ENCODE measurements at places on chromosomes 16 and 17. TPM values are rescaled to one million over a fixed set of nuclear protein-coding genes. Genes with fewer than 3 reads are reported as not detected.

Gene CD300E
- not detected for total RNA-seq

Gene GP1BA
- not detected for total RNA-seq

Gene ABCC6
- 4.2 TPM for total RNA-seq

Gene EPX
- total RNA-seq = not detected

Gene SGSH
- total RNA-seq = 57.0 TPM

Gene CMTM2
- 0.51 TPM for total RNA-seq

Gene C16orf46
- total RNA-seq = 0.90 TPM

Gene KRT13
- 7.0 TPM for total RNA-seq

Gene LGALS9B
- not detected for total RNA-seq

Gene FAM117A
- 15.7 TPM for total RNA-seq

Gene SHPK
- total RNA-seq = 18.9 TPM

Gene SLC5A11
- total RNA-seq = 0.22 TPM

Gene ATPAF2
- 30.9 TPM for total RNA-seq

Gene EVPLL
- not detected for total RNA-seq

- H3K4me1 ChIP-seq = peaks cover 20% of the 10 kb centered on the region
- H3K36me3 ChIP-seq = no peaks in the 10 kb centered on the region
- DNase-seq = no peak
- H3K4me3 ChIP-seq = no peak overlapping the region
- H3K27me3 ChIP-seq = no peaks in the 10 kb centered on the region
- no peak overlapping the region for H3K27ac ChIP-seq
These were observed 4.5 kb downstream of the TNFSF12 start for GRCh38 chr17:7553356-7553755.

DNA sequence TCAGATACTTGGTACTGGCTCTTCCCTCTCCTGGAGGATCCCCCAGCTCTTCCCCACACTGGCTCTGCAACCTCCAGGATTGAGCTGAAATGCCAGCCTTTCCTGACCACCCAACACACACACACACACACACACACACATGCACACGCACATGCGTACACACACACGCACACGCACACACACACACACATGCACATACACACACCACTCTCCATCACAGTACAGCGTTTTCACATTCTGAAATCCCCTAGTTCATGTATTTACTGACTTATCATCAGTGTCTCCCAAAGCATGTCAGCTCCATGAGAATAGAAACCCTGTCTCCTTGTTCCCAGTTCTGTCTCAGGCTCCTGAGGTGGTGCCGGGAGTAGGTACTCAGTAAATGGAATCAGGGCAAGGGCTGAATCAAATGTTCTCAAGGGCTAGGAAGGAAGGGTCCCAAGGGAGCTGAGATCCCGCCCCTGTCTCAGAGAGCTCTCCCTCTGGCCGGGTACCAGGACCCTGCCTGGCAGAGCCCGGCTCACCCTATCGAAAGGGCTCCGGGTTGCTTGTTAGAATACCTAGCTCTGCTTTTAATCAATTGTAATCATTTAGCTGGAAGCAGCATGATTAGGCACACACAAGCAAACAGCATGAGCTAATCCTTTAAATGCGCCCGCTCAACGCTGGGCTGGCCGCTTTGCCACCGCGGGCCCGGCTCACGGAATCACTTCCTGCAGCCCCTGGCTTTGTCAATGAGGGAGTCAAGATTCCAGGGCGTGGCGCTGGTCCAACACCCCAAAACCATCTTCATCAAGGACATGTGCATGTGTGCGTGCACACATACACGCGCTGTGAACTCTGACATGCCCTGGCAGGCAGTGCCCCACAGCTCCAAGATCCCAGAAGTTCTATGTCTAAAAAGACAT, 140.7 kb downstream of the C16orf78 start:
- H3K4me3 ChIP-seq = no peak overlapping the region
- no peaks in the 10 kb centered on the region for H3K27me3 ChIP-seq
- no peaks in the 10 kb centered on the region for H3K4me1 ChIP-seq

- peaks cover 5% of the 10 kb centered on the region for H3K4me1 ChIP-seq
- H3K36me3 ChIP-seq = no peaks in the 10 kb centered on the region
- DNase-seq = no peak
- peaks cover 13% of the 10 kb centered on the region for H3K27me3 ChIP-seq
- peak overlapping the region; percentile 51 for H3K27ac ChIP-seq
These were observed 92.6 kb downstream of the DNAH17 start for GRCh38 chr17:78484271-78485246.

- H3K27ac ChIP-seq = no peak overlapping the region
- DNase-seq = no peak
- no peaks in the 10 kb centered on the region for H3K36me3 ChIP-seq
- H3K27me3 ChIP-seq = no peaks in the 10 kb centered on the region
- no peaks in the 10 kb centered on the region for H3K4me1 ChIP-seq
These were observed 12.9 kb upstream of the MYCBPAP start for GRCh38 chr17:50495217-50495823.

GRCh38 chr16:6634151-6634550, 698.5 kb upstream of the RBFOX1 start:
- peaks cover 1% of the 10 kb centered on the region for H3K27me3 ChIP-seq
- no peak overlapping the region for H3K4me3 ChIP-seq
- no peak overlapping the region for H3K27ac ChIP-seq
- no peaks in the 10 kb centered on the region for H3K4me1 ChIP-seq
- H3K36me3 ChIP-seq = no peaks in the 10 kb centered on the region
- DNase-seq = no peak

GRCh38 chr16:70768203-70768580, 32.8 kb downstream of the VAC14 start:
- no peak overlapping the region for H3K4me3 ChIP-seq
- peaks cover 13% of the 10 kb centered on the region for H3K36me3 ChIP-seq
- H3K27ac ChIP-seq = no peak overlapping the region
- no peaks in the 10 kb centered on the region for H3K27me3 ChIP-seq
- no peak for DNase-seq

- no peak overlapping the region for H3K27ac ChIP-seq
- peaks cover 7% of the 10 kb centered on the region for H3K4me1 ChIP-seq
These were observed 2.8 kb upstream of the DNAI2 start for GRCh38 chr17:74271281-74271680.

- H3K27me3 ChIP-seq = no peaks in the 10 kb centered on the region
- no peak overlapping the region for H3K4me3 ChIP-seq
These were observed 66.9 kb downstream of the RNF213 start for GRCh38 chr17:80327518-80327917.

GRCh38 chr17:9079461-9080103, 58.3 kb downstream of the NTN1 start:
- peaks cover 29% of the 10 kb centered on the region for H3K27me3 ChIP-seq
- no peaks in the 10 kb centered on the region for H3K4me1 ChIP-seq
- no peak for DNase-seq
- H3K4me3 ChIP-seq = no peak overlapping the region
- H3K36me3 ChIP-seq = no peaks in the 10 kb centered on the region

DNA sequence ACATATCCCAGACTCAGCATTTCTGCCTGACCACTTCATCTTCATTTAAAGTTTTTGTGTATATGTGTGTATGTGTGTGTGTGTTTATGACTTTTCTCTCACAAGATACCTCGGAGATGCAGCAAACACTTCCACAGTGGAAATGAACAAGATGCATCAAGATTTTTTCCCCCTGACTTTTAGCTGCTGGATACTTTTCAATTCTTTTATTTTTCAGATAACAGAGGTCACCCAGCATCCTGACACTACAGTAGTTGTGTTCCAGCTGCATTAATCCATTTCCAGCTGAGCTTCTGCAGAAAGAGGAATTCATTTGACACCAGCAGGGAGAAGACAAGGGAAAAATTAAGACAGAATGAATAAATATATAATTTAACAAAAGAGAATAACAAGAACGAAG, 130.2 kb upstream of the PSMD7 start:
- no peak overlapping the region for H3K4me3 ChIP-seq
- DNase-seq = no peak
- H3K36me3 ChIP-seq = no peaks in the 10 kb centered on the region
- H3K27me3 ChIP-seq = peaks cover 1% of the 10 kb centered on the region
- H3K27ac ChIP-seq = no peak overlapping the region

DNA sequence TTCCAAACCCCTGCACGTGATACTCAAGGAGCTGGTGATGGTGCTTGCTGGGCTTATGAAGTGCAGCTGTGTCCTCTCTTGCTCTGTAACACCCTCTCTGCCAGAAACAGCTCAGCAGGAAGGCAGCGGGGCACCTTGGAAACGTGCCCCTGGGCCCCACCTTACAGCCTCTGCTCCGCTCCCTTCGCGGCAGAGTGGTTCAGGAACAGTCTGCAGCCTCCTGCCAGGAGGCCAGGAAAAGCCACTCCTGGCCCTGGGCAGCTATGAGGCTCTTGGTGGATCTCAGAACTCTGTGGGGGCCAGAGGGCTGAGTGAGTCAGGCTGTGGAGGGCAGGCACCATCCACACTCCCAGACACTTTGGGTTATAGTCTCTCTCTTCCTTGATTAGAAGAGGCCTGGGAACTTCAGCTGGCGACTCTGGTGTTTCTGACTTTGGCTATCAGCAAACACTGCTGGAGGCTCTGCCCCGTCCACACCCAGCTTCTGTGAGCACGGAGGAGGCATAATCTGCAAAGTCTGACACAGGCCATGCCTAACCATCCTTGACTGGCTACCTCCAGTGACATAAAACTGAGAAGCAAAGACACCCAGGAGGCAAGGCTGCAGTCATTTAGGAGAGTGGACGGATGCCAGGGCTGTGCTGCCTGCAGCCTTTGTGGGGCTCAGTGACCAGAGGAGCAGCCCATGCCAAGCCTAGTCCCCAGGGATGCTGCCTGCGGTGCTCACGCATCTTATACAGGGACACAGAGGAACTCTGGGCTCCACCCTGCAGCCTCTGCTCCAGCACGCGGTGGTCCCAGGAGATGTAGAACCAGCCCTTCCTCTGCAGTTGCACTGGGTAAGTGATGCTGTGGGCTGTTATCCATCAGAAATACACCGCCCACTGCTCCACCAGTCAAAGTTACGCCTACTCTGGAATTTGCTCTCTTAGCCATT, 65.3 kb downstream of the METRNL start:
- no peak overlapping the region for H3K27ac ChIP-seq
- H3K27me3 ChIP-seq = peaks cover 8% of the 10 kb centered on the region
- no peak for DNase-seq
- H3K4me1 ChIP-seq = peaks cover 7% of the 10 kb centered on the region
- H3K36me3 ChIP-seq = peaks cover 3% of the 10 kb centered on the region

DNA sequence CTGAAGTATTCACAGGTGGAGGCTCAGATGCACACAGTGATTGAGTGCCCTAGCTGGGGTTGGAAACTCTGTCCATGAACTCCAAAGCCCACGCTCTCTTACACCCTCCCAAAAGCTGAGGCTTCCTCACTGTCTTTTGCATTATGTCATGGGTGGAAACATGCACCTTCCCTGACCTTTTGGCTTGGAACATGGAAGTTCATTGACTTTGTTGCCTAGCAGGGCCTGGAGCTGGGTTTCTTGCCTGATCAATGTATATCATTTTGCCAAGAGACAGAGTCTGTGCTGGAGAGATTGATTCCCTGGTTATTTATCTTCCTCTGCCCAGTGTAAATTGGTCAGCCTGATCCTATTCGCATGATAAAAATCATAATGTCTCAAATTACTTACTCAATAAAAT, 558.4 kb downstream of the MAF start:
- no peak for DNase-seq
- H3K36me3 ChIP-seq = no peaks in the 10 kb centered on the region
- H3K27me3 ChIP-seq = no peaks in the 10 kb centered on the region
- no peak overlapping the region for H3K27ac ChIP-seq
- no peaks in the 10 kb centered on the region for H3K4me1 ChIP-seq
- H3K4me3 ChIP-seq = no peak overlapping the region

- peaks cover 74% of the 10 kb centered on the region for H3K27me3 ChIP-seq
- H3K27ac ChIP-seq = no peak overlapping the region
- peaks cover 11% of the 10 kb centered on the region for H3K4me1 ChIP-seq
- no peak for DNase-seq
- H3K36me3 ChIP-seq = no peaks in the 10 kb centered on the region
These were observed 2.3 kb upstream of the NPTX1 start for GRCh38 chr17:80478487-80479245.

GRCh38 chr16:84175350-84176081, 11.3 kb downstream of the TAF1C start:
- DNase-seq = peak; percentile 73
- H3K27ac ChIP-seq = peak overlapping the region; percentile 47
- H3K36me3 ChIP-seq = no peaks in the 10 kb centered on the region
- peaks cover 16% of the 10 kb centered on the region for H3K4me1 ChIP-seq
- no peaks in the 10 kb centered on the region for H3K27me3 ChIP-seq

GRCh38 chr17:82013341-82013740, 9.3 kb downstream of the CENPX start:
- H3K27me3 ChIP-seq = no peaks in the 10 kb centered on the region
- H3K4me1 ChIP-seq = peaks cover 4% of the 10 kb centered on the region
- H3K4me3 ChIP-seq = no peak overlapping the region
- no peak for DNase-seq
- no peak overlapping the region for H3K27ac ChIP-seq
- H3K36me3 ChIP-seq = no peaks in the 10 kb centered on the region

GRCh38 chr16:84045001-84045817, 2.6 kb upstream of the SLC38A8 start:
- H3K36me3 ChIP-seq = peaks cover 1% of the 10 kb centered on the region
- H3K27ac ChIP-seq = no peak overlapping the region
- DNase-seq = no peak

GRCh38 chr17:42436391-42436790, 13.3 kb upstream of the CAVIN1 start:
- peak overlapping the region; percentile 23 for H3K27ac ChIP-seq
- DNase-seq = no peak
- no peak overlapping the region for H3K4me3 ChIP-seq
- peaks cover 5% of the 10 kb centered on the region for H3K4me1 ChIP-seq
- H3K27me3 ChIP-seq = no peaks in the 10 kb centered on the region
- H3K36me3 ChIP-seq = no peaks in the 10 kb centered on the region

- H3K36me3 ChIP-seq = no peaks in the 10 kb centered on the region
- H3K27ac ChIP-seq = peak overlapping the region; percentile 40
- no peaks in the 10 kb centered on the region for H3K27me3 ChIP-seq
- no peak for DNase-seq
- H3K4me1 ChIP-seq = peaks cover 44% of the 10 kb centered on the region
- no peak overlapping the region for H3K4me3 ChIP-seq
These were observed 22.5 kb upstream of the TBX2 start for GRCh38 chr17:61376931-61377838.

GRCh38 chr17:48542114-48542656, 2.7 kb downstream of the HOXB2 start:
- no peak for DNase-seq
- H3K4me3 ChIP-seq = peak overlapping the region; percentile 89
- no peaks in the 10 kb centered on the region for H3K27me3 ChIP-seq
- peaks cover 64% of the 10 kb centered on the region for H3K4me1 ChIP-seq
- H3K27ac ChIP-seq = peak overlapping the region; percentile 99

DNA sequence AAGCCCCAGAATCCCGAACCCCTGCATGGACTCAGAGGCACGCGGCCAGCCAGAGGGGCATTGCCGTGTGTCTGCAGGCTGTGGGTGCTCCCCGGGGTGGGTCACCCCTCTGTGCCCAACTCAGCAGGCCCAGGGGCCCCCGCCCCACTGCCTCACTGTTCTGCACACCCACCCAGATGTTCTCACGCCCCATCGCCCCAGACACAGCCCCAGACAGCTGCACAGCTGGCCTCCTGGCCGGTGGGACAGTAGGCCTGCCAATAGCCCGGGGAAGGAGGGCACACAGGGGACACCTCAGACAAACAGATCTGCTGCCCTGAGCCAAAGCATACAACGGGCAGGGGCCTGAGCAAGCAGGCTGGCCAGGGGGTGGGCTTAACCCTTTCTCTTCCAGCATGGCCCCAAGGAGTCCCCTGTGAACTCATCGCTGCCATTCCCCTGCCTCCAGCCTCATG, 27.6 kb upstream of the NXPH3 start:
- H3K27me3 ChIP-seq = peaks cover 2% of the 10 kb centered on the region
- DNase-seq = no peak
- H3K36me3 ChIP-seq = no peaks in the 10 kb centered on the region
- H3K27ac ChIP-seq = no peak overlapping the region
- H3K4me1 ChIP-seq = peaks cover 10% of the 10 kb centered on the region

All from mesothelial cell of epicardium (in vitro differentiated cells).